ENCODE measurements at places on chromosomes 11 and 22.

- no peak for DNase-seq
Observed at GRCh38 chr22:27719535-27720227, 81.9 kb downstream of the MN1 start.

DNA sequence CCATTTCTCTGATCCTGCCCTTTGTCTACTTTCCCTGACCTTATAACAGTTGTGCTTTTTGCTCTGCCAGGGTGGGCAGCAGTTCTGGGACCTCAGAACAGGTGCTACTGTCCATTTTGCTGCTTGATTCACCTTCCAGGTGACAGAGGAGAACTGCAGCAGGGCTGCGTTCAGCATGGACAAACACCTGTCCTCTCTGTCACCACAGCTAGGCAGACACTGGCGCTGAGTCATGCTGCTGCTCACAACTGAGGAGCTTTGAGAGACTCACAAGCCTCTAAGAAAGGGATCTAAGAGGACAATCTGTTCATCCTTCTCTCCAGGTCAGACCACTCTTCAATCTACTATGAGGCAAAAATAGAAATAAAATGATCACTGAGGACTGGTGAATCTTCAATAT is 1144.5 kb upstream of the CCDC90B start:
- DNase-seq: no peak

DNA sequence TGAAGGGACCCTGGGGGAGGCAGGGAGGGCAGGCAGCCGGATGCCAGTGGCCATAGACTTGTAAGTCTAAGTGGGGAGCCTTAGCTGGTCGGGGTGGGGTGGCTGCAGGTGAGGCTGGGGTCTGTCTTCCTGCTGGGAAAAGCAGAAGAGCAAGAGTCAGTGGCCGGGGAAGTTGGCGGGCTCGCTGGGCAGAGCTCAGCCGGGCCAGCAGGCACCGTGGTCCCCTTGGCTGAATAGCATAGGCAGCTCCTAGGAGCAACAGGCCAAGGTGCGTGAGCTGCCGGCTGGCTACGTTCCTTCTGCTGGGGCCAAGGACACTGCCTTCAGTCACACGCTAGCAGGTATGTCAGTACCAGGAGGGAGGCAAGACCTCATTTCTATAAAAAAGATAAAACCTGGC is 67.8 kb upstream of the A4GALT start:
- DNase-seq: no peak

GRCh38 chr11:29027436-29027835 is 919.2 kb downstream of the METTL15 start:
- no peak for DNase-seq

DNA sequence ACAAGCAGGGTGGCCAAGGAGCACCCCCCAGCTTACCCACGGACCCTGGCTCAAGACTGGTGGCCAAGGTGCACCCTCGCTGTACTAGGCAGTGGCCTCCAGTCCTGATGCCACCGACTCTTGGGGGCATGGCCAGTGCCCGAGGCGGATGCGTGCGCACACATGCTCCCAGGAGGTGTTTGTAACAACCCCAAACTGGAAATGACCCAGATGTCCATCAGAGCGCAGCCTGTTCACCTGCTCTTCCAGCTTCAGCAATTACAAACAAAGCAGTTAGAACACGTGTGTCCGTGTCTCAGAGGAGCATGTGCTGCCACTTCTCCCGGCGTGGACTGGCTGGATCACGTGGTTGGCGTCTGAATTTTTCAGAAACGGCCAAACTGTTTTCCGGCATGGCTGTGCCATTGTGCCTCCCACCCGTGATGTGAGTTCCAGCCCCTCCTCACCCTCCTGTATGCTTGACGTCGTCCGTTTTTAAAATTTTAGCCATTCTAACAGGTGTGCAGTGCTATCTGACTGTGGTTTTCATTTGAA is 7.1 kb upstream of the MUC6 start:
- DNase-seq: no peak

GRCh38 chr11:45025716-45026492 is 75.2 kb upstream of the TP53I11 start:
- DNase-seq: peak; percentile 27

GRCh38 chr11:109696191-109696897 is 274.4 kb downstream of the C11orf87 start:
- DNase-seq: no peak

DNA sequence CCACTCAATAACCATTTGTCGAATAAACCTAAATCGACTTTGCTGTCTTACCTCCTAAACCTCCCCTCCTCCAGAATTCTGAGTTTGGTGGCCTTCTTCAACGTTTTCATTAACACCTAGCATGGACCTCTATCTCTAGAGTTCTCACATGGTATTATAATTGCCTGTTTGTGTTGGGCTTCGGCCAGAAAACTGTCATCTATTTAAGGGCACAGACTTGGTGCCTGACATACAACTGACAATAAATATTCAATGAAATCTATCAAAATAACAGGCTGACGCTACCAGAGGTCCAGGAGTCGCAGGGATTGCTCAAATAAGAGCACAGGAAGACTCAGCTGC is 687 bp downstream of the ALKBH8 start:
- no peak for DNase-seq

DNA sequence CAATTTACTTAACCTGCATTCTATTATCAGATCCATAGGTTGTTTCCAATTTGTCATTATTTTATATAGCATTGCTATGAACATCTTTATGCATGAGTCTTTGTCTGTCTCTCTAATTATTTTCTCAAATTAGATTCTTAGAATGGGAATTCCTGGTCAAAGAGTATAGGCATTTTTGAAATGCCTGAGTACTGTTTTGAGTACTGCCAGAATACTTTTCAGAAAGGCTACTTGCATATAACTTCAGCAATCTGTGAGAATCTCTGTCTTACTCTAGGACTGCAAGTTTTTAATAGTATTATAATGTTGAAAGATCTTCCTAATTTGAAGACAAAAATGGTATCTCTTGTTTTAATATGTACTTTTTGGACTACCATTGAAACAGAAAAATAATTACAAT is 56.6 kb downstream of the KCNC1 start:
- no peak for DNase-seq

GRCh38 chr11:126716456-126717083 is 284.0 kb downstream of the KIRREL3 start:
- DNase-seq: peak; percentile 10

DNA sequence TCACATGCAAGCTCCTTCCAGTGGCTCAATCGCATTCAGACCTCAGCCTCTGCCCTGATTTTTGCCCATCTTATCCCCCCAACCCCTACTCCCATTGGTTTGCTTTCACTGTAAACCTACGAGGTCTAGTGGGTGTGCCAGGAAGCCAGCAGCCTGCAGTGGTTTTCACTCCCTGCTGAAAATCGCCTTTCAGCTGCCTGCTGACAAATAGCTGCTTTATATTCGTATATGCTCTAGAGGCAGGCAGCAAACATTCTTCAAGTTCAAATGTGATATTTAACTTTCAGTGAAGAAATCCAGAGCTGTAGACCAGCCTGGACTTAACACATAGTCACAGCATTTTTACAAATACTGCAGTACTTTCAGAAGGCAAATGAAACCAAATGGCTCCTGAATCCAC is 92.8 kb upstream of the APOA1 start:
- peak; percentile 39 for DNase-seq

- no peak for DNase-seq
Observed at GRCh38 chr11:121587182-121587581, 134.4 kb upstream of the SORL1-AS1 start.

GRCh38 chr11:32586576-32587190 is 3.1 kb downstream of the EIF3M start:
- DNase-seq: no peak

- DNase-seq: no peak
Observed at GRCh38 chr22:44505796-44506354, 7.8 kb upstream of the RTL6 start.

DNA sequence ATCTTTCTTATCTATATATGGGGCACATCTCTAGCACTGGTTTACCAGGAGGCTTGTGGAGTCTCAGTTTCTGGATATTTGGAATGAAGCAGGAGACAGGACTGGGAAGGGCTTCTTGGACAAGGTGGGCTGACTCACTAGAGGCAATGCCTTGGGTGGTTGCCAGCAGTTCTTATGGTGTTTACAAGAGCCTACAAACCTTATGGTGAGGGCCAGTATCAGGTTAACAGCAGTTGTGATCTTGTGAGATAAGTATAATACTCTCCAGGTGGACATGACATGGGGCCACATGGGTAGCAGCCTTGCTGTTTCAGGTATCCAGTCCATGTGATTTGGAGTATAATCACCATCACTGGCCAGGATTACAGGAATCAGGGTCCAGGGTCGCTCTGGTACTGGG is 10.2 kb downstream of the FUT4 start:
- no peak for DNase-seq

GRCh38 chr11:68546555-68546954 is 86.0 kb downstream of the PPP6R3 start:
- no peak for DNase-seq

DNA sequence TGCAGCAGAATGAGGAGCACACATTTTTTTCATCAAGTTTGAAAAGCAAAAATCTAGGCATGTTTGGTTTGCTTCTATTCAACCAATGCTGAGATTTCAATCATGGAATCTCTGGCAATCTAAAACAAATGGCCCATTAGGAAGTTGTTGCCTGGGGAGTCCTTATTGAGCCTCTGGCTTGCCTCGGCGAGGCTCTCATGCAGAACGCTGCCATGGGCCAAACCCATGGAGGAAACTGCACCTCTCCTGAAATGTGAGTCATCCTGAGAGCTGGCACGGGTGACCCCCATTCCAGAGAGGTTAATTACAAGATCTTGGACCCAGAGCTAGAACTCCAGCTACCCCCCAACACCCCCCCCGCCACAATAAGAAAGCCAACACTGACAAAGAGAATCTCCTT is 80.7 kb downstream of the MN1 start:
- DNase-seq: no peak

- no peak for DNase-seq
Observed at GRCh38 chr22:49551897-49552614, 275.6 kb downstream of the BRD1 start.

All from KG1 (cell line).